ENCODE measurements at places on chromosomes 1 and 21.
A peak's percentile ranks its signal among the peaks of the same experiment; 100 is the strongest.

DNA sequence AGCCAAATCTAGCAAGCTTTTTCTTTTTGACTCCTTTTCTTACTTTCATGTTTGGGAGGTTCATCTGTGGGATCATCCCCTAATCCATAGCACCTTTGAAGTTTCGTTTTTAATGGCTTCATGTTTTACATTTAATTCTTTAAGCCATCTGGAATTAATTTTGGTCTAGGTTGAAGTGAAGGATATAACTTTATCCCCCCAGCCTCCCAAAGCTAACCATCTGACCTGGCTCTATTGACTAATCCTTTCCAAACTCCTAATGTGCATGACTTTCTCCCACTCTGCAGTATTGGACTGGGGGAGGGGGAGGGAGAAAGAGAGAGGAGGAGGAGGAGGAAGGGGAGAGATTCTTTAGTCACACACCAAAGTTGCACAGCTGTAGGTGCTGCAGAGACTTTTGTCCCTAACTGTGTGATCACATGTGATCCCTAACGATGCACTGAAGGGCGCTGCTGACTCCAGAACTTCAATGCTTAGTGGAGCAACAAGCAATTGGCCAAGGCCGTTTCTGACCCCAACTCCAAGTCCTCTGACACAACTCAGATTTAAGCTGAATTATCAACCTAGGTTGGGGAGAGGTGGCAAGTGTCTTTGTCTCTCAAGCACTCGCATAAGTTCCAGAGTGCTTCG is 191.6 kb downstream of the HUNK start:
- DNase-seq, result no peak

GRCh38 chr1:25642574-25643108 is 26.1 kb downstream of the MAN1C1 start:
- no peak for DNase-seq

- no peak for DNase-seq
These were observed 48.7 kb upstream of the KIRREL1 start for GRCh38 chr1:157944663-157945280.

DNA sequence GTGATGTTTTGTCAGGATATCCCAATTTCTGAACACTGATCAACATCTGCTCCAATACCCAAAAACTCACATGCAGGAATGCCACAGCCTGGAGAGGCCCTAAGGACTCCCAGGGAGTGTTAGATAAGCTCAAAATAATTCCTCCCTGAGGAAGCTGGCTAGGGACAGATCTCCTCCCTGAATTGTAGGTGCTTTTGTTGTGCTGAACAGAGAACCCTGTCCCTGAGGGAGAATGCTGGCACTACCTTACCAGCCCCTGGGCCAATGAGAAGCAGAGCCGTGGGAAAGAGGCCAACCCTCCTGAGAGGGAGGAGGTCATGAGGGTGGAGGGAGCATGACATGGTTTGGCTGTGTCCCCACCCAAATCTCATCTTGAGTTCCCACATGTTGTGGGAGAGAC is 73.6 kb upstream of the PTGFRN start:
- no peak for DNase-seq

- DNase-seq, result no peak
These were observed 24.5 kb upstream of the SLC1A7 start for GRCh38 chr1:53166912-53167311.

- no peak for DNase-seq
These were observed 117.3 kb upstream of the MARK1 start for GRCh38 chr1:220410611-220411010.

DNA sequence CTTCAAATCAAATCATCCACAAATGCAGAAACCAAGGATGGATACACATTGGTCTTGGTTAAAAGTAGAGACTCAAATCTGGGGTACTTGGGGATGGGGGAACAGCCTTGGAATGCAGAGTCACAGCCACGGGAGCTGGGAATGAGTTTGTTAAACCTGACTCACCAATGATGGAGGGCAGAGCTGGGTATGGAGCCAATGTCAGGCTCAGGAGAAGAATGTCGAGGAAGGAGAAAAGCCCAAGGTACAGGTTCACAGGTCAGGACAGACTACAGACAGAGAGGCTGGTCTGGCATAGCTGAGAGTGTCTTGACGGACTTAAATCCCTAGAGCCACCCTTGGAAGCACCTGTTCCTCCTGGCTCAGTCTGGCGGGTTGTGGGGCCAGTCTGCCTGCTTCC is 237.6 kb downstream of the NTNG1 start:
- no peak for DNase-seq

GRCh38 chr1:91404151-91405012 is at the start of gene HFM1:
TSS of gene HFM1 (minus strand) at chr1:91404837. CDS start at chr1:91401082, 3,755 bp downstream.
- DNase-seq, result peak; percentile 87

GRCh38 chr21:30189773-30190172 is 23.2 kb upstream of the CLDN17 start:
- no peak for DNase-seq

DNA sequence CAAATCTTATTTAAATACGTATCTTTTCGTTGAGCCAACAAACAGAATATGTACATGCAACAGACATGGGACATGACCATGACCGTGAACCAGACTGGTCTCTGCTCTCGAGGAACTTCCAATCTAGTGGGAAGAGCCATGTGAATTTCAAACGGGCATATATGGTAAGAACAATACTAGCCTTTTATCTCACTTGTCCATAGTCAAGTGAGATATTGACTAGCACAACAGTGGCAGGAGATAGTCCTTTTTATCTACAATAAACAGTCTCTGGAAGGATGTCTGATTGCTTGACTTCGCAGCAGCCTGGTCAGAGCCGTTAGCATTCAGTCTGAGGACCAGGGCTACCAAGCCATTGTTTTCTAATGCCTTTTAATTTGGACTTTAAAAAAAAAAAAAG is 12.6 kb upstream of the PLA2G2C start:
- DNase-seq, result no peak

- DNase-seq, result no peak
These were observed 51.8 kb upstream of the LRP8 start for GRCh38 chr1:53379662-53380002.

DNA sequence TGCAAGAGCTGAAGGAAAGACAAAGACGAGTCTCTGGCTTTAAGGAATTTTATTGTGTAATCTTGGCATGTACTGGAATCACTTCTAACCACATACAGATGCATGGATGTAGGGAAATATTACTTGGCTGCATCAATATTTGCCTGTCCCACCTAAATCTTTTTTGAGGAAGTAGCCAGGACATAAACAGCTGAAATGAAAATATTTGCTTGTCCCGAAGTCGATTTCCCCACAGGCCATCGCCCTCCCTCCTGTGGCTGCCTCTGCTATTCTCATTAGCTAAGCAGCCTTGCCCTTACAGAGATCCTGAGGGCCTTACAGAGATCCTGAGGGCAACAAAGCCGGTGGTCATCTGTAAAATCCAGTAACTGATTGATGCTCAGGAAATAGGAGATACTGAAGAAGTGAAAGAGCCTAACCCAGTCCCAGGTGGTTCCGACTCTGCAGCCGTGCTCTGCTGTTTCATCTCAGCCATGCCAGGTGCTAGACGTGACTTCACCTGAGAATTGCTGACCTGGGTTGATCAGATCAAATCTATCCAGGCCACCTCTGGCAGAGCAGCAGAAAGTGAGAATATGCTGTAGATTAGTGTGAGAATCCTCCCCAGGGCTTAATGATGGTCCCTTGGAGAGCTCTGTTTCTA is 25.5 kb downstream of the MAN1C1 start:
- no peak for DNase-seq

DNA sequence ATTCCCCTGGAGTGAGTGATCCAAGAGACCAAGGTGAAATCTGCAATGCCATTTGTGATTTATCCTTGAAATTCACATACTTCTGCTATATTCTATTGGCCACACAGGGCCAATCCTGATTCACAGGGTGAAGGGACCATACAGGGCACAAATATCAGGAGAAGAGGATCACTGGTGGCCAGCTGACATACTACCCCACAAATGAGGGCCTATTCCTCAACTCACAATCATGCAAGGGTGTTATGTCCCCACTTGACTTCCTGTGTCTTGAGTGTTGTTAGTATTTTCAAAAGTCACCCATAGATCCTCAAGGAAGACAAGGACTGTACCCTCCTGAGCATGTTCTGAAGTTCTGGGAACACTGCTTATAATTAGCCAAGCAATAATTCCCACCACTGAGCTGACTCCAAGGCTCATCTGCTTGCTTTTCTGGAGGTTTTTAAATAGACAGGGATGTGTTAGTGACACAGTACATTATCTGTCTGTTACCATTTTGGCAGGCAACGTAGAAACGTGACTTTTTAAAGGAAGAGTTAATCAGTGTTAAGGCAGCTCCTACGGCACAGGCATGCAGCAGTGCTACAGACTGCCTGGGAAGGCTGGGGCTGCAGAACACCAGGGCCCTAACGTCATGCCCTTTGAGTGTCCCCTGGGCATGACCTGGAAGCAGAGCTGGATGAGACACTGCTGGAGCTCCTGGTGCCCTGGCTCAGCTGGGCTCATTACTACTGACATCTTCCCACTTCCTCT is 137.4 kb downstream of the FAM78B start:
- DNase-seq, result no peak

DNA sequence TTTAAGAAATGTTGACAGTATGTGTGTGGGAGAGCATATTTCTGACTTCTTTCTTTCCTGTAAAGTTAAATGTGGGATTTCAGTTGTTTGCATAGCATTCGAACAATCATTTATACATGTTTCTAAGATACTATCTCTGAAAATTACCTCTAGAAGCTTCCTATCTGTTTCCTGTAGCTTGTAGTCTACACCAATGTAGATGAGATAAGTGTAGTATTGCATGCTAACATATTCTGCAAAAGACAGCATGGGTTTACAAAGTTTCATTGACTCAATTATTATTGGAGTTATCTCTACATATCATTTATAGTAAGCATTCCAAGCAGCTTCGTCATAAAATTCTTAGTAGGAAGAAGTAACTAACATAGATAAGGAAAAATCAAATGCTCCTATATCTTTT is 98.9 kb upstream of the DPYD start:
- no peak for DNase-seq

GRCh38 chr1:241637604-241638003 is 2.6 kb downstream of the CHML start:
- no peak for DNase-seq

DNA sequence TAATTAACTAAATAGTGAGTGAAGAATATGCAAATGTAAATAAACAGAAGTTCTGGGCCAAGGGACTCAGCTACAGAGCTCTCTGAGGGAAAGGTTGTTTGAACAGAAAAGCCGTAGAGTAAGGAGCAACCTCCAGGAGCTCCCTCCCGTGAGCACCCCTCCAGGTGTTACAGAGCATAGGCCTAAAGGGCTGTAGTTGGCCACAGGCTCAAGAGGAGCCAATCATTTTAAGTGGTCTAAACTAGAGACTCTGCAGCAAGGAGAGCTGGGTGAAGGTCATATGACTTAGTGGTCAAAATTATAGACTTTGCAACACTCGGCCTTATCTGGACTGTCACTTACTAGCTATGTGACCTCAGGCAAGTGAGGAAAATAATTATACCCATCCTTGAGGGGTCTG is 19.1 kb upstream of the RXRG start:
- no peak for DNase-seq

GRCh38 chr1:20725189-20726117 is 7.0 kb downstream of the SH2D5 start:
- no peak for DNase-seq

DNA sequence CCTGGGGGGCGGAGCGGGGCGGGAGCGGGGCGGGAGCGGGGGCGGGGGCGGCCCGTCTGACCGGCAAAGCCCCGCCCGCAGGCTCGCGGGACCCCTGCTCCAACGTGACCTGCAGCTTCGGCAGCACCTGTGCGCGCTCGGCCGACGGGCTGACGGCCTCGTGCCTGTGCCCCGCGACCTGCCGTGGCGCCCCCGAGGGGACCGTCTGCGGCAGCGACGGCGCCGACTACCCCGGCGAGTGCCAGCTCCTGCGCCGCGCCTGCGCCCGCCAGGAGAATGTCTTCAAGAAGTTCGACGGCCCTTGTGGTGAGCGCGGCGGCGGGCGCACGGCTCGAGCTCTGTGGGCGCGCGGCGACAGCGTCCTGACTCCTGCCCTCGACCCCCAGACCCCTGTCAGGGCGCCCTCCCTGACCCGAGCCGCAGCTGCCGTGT is 21.2 kb downstream of the AGRN start:
- DNase-seq, result no peak

DNA sequence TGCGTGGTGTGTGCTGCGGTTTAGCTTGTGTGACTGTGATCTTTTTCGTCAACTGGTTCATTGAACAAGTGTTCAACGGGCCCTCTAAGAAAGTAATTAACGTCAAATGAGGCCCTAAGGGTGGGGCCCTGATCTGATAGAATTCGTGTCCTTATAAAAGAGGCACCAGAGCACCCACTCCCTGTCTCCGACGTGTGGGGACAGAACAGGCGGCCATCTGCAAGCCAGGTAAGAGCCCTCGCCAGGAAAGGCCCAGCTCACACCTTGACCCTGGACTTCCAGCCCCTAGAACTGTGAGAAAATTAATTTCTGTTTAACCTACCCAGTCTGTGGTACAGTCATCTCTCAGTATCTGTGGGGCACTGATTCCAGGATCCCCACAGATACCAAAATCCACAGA is 20.4 kb upstream of the SAMD11 start:
- no peak for DNase-seq

DNA sequence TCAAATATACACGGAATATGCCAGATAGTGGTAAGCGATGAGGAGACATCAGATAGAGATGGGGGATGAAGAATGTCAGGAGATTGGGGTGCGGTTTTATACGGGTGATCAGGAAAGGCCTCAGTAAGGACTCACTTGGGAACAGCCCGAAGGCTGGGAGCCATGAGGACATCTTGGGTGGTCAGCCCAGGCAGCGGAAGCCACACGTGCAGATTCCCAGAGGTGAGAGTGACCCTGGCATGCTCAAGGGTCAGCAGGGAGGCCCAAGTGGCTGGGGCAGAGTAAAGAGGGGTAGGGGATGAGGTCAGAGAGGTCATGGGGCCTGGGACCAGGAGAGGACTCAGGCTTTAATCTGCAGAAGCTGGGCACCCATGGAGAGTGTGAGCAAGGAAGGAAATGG is 106.6 kb downstream of the MATN1 start:
- no peak for DNase-seq

- DNase-seq, result no peak
These were observed 64.1 kb upstream of the SCAF4 start for GRCh38 chr21:31795992-31796391.

GRCh38 chr1:40094466-40095110 is 2.5 kb downstream of the PPT1 start:
- no peak for DNase-seq

DNA sequence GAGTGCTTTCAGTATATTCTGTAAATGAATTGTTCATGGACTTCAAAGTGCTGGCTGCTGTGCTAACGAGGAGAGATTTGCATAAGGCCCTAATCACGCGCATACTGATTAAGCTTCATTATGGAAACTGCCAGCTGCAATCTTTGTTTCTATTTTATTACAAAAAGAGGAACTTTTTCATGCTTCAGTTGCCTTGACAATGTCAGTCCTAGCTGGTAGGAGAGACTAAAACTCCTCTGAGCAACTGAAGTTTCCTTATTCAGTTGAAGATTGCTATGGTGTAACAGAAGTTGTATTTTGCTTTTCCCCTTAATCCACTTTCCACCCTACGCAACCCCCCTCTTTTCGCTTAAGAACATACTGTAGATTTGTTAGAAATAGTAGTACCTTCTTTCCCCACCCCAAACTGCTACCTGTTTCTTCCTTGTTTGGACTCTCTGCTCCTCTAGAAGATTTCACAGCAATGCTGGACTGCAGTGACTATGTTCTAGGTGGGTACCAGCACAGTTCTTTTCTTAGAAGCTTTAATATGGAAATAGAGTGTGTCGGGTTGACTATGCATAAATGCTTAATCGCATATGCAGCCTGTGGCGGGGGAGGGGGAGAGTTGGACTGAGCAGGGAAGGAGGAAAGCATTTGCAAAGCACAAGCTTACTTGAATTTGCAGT is 108.3 kb downstream of the POU2F1 start:
- DNase-seq, result no peak
